Foreskin keratinocyte (primary cell): ENCODE measurements at places on chromosomes 7 and 10. TPM values are rescaled to one million over a fixed set of nuclear protein-coding genes. Genes with fewer than 3 reads are reported as not detected.

The ZNF503 gene
- total RNA-seq, result 5.1 and 5.7 TPM in 2 replicates

The CNPY1 gene
- total RNA-seq, result not detected in 2 replicates

The FXYD4 gene
- total RNA-seq, result not detected in 2 replicates

DNA sequence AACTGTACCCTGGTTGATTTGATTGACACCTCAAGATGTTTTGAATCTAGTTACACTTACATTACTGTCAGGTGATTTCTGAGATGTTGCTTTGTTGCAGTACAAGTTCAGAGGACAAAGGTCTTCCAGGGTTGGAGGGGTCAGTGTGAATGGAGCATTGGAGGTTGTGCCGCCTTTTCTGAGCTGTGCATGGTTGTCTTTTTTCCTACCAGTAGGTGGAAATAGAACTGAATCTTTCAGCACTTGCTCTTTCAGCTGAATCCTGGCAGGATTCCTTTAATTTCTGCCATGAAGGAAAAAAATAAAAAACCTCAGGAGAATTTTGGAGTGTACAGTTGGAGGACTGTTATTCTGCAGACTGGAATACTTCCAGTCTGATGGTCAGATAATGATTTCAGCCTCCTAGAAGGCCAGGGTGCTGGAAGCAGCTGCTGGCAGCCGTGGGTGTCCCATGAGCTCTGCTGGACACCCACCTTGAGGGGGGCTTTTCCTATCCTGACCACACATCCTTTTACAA, 82.7 kb downstream of the PLCE1 start:
- no peak for DNase-seq

- DNase-seq, result no peak
Measured at GRCh38 chr10:115826396-115826795, 446.6 kb downstream of the GFRA1 start.

DNA sequence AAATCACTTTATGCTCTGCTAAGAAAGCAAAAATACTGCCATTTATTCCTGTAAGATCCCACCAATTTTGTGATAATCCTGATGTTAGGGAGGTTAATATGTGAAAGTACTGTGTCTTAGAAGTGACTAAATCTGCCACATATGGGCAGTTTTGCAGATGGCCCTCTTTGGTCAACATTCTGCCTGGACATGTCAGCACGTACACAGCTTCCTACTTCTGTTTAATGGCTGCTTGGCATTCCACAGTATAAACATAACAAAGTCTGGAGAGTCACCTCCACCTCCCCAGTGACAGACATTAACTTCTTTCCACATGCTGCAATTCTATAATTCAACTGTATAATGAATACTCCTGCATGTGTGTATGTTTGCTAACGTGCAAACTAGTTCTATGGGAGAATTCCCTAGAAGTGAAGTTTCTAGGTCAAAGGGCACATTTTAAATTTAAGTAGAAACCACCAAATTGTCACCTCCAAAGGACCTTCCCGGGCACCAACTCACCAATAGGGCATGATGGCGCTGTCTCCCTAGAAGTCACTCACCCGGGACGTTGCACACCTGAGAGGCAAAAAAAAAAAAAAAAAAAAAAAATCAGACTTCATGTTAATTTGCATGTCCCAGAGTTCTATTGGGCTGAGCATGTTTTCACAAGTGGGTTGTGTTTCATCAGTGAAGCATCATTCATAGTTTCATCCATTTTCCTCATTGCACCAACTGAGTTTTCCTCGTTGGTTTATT, 38.9 kb downstream of the MKI67 start:
- peak; percentile 29 for DNase-seq

DNA sequence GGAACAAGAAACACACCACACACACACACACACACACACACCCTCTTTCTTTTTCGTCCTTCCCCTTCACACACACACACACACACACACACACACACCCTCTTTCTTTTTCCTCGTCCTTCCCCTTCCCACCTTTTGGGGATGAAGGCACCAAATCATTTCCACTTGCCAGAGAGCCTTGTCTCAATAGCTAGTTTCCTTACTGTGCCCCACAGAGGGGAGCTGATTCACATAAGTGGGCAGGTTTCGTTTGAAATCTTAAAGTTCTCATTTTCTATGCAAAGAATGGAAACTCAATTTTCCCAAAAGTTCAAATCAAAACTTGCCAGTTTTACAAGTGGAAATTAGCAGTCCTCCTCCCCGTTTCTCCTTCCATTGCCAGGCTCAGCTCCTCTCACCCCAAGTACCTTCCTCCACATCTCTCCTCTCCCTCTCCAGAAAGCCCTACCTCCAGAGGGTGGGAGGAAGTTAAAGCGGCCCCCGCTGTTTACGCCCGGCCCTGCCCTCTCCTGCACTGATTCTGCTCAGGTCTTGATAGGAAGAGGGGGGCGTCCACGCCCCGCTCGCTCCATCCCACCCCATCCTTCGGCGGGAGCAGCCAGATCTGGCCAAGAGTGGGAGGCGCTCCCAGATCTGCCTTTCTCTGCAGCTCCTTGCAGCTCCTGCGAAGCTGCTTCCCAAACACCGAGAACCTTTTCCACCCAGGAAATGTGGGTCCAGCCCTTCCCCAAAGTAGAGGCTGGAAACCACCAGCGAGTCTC, 1.3 kb downstream of the CTTNBP2 start:
- DNase-seq, result peak; percentile 20

- DNase-seq, result no peak
Measured at GRCh38 chr7:113279256-113279655, 160.9 kb upstream of the SMIM30 start.

GRCh38 chr10:80292607-80293239, 3.3 kb upstream of the MAT1A start:
- no peak for DNase-seq

DNA sequence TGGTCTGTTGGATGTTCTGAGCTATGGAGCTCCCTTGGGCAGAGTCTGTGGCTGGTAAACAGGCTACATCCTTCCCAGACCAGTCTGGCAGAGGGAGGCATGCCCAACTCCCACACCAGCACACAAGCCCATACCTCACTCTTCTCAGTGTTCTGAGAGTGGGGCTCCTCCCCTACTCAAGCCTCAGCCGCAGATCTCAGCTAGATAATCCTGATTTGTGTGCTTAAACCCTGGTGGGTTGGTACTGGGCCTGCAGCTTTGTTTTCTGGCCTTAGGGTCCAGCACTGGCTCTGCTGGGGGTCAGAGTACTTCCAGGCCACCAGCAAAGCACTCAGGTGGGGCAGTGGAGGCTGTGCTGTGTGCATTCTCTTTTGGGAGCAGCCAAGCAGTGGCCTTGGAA, 70.4 kb downstream of the MGAM2 start:
- DNase-seq, result no peak

GRCh38 chr10:97759158-97759887, 12.5 kb downstream of the SFRP5 start:
- DNase-seq, result peak; percentile 20
